Esophagus squamous epithelium (tissue), 5 donors: ENCODE measurements at places on chromosomes 7 and 10.

GRCh38 chr7:26363465-26363864, 71.8 kb downstream of the SNX10 start:
- no peak for DNase-seq

- DNase-seq, result no peak
These were observed 86.5 kb upstream of the GRB10 start for GRCh38 chr7:50869108-50869725.

GRCh38 chr7:93592588-93593266, 18.2 kb upstream of the CALCR start:
- no peak for DNase-seq

DNA sequence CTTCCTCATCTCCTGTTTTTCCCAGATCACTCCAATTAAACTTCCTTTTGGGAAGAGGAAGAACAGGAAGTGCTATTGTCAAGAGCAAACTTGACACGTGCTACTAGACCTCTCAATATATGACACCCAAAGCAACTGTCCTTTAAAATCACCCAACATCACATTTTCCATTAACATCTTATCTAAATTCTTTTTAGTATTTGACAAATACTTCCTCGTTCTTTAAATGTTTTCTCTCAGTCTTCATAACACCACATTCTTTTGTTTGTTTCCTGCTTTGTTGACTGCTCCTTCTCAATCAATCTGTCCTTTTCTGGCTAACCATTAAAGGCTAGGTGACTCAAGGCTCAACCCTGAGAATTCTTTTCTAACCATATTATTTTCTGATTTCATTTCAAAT, 7.1 kb upstream of the TFPI2 start:
- no peak for DNase-seq

- DNase-seq, result no peak
These were observed 1194.3 kb upstream of the CELF2 start for GRCh38 chr10:9823268-9823930.

GRCh38 chr7:95199779-95200558, 124.4 kb downstream of the PON1 start:
- no peak for DNase-seq

DNA sequence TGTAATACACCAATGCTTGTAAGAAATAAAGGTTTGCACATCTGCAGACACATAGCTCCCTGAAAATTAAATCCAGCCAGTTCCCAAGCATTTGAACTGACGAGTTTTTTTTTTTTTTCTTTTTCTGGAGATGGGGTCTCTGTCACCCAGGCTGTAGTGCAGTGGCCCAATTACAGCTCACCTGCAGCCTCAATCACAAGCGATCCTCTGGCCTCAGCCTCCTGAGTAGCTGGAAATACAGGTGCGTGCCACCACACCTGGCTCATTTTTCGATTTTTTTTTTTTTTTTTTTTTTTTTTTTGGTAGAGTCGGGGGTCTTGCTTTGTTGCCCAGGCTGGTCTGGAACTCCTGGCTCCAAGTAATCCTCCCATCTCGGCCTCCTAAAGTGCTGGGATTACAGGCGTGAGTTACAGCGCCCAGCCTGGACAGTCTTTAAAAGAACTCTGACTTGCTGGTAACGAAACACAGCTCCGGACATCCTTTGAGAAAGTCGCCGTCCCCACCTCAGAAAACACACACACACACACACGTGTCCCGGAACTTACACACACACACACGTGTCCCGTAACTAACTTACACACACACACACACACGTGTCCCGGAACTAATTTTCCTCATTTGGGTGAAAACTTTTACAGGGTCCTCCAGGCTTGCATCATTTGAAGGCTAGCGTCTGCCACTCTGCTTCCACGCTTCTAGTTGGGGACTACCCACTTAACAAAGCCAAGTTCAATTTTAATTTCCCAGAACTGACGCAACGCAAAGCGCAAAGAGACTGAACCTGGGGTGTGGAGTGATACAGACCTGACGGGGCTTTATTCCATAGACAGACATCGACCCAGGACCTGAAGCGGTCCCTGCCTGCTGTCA, 18.6 kb downstream of the OCM2 start:
- DNase-seq, result no peak

DNA sequence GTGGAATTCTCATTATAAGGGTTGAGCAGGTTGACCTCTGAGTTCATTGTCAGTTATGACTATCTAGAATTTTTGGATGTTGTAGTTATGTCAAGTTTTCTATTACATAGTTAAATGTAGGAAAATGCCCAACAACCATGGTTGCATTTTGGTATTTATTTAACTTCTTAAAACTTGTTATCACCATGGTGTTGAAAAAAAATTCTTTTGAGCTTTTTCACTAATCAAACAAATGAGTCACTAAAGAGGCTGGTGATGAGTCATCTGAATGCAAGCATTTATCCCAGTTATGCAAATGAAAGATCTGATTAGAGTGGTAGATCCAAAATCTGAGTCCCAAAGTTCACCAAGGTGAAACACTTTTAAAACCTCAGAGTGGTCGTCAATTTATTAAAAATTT, 624.7 kb upstream of the IGFBP3 start:
- DNase-seq, result no peak

- DNase-seq, result no peak
These were observed at the start of gene DLX5 for GRCh38 chr7:97024209-97025129. DLX5 (minus strand) TSS chr7:97024831; CDS start chr7:97024623, 208 bp downstream.

- no peak for DNase-seq
These were observed 231.2 kb downstream of the SNX13 start for GRCh38 chr7:17709127-17709526.

GRCh38 chr7:125573126-125573525, 643.5 kb upstream of the POT1 start:
- no peak for DNase-seq

DNA sequence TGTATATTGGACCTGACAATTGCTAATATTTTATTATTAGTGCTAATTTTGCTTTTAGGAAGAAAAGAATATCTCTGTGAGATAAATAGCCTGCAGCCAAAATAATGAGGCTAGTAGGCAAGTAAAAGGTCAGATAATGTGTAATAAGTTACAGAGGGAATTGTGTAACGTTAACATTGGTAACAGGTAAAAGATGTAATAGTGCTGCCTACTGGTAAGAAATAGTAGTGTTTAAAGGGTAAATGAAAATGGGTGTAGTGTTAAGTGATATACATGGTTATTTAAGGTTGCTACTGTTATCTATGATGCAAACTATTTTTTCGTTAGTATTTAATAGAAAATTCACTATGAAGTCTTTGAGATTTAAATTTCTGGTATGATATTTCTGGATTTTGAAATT, 9.2 kb upstream of the FOXP2 start:
- no peak for DNase-seq

- DNase-seq, result no peak
These were observed 453 bp downstream of the SFMBT2 start for GRCh38 chr10:7410301-7410861.

- no peak for DNase-seq
These were observed 194.0 kb upstream of the AHR start for GRCh38 chr7:17104419-17104818.

DNA sequence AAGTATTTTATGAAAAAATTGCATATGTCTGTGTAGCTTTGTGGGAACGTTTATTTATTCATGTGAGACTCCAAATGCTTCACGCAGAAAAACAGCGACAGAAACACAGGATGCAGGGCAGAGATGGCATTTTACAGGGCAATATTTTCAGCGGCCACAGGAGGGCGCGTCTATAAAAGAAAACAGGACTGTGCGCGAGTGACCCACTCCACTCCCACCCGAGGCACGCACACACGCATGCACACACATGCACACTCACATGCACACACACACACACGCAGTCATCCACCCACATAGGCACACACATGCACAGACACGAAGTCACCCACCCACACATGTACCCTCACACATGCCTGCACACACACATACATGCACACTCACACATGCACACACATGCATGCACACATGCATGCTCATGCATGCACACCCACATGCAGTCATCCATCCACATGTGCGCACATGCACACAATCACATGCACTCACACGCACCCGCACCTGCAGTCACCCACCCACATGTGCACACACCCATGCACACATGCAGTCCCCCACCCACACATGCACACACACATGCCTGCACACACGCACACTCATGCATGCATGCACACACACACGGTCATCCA, 96.3 kb downstream of the DNAJB6 start:
- DNase-seq, result no peak

- DNase-seq, result no peak
These were observed 116.5 kb upstream of the PRPS1L1 start for GRCh38 chr7:18144166-18144565.

- no peak for DNase-seq
These were observed 32.8 kb downstream of the TMEM130 start for GRCh38 chr7:98836811-98837629.

GRCh38 chr10:131043039-131043691, 268.4 kb downstream of the TCERG1L start:
- no peak for DNase-seq

- DNase-seq, result no peak
These were observed 23.1 kb upstream of the DRGX start for GRCh38 chr10:49419005-49419404.

GRCh38 chr7:1992554-1992953, 240.2 kb downstream of the MAD1L1 start:
- no peak for DNase-seq

- DNase-seq, result no peak
These were observed 68.2 kb upstream of the LRGUK start for GRCh38 chr7:134058980-134059379.

DNA sequence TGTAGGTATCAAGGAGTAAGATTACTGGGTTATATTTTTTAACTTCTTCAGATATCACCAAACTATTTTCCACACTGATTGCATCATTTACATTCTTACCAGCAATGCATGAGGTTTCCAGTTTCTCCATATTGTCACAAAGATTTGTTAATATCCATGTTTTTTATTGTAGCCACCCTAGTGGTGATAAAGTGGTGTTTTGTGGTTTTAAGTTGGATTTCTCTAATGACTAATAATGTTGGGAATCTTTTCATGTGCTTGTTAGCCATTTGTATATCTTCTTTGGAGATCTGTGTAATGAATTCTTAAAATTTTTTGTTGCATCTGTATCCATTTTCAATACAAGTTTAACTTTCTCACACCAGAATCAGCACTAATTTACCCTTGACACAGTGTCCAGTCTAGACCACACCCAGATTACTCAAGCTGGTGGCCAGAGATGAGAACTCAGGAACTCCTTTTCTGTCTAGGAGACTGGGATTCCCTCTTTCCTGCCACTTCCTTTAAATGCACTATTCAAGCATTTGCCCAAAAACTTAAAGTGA, 67.0 kb upstream of the PLXDC2 start:
- no peak for DNase-seq

DNA sequence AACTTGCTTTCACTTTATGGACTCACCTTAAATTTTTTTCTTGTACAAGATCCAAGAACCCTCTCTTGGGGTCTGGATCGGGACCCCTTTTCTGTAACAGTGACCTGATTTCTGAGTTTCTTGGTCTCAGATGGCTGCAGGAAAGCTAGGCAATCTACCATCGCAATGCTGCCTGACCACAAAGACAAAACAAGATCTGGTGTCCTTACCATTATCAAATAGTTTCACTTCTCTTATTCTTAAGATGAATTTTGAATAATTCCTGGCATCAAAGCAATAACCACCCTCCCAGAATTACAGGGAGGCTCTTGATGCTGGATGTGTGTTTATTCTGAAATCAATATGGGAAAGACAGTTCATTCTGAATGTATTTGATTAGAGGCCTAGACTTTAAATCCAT, 77.4 kb upstream of the FRMD4A start:
- no peak for DNase-seq

DNA sequence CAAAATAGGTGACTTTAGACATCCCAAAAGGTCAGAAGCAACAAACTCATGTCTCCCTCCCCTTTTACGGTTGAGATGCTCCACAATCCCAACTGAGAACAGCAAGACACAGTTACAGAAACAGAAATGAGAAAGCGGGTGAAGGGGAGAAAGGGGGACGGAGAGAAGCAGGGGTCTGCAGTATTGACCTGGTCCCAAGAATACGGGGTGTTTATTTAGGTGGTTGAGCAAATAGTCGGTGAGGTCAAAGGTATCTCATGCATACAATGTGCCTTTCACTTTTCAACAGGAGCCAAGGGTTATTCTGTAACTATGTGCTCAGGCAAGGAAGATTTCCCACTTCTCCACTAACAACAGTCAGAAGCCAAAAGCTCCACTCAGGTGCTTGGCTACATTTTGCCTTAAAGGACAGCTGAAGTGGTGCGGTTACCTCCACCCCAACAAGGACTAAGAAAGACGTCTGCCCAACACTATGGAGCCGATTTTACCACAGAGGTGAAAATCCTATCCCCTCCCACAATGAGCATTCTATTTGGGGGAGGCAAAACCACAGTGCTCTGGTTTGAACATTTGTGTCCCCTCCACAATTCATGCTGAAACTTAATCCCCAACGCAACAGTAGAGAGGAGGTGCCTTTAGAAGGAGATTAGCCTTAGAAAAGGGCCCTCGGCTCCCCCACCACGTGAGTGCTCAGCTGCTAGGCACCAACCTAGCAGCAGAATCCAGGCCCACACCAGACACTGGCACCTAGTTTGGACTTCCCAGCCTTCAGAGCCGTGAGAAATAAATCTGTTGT, 77.9 kb downstream of the PARD3 start:
- DNase-seq, result no peak

DNA sequence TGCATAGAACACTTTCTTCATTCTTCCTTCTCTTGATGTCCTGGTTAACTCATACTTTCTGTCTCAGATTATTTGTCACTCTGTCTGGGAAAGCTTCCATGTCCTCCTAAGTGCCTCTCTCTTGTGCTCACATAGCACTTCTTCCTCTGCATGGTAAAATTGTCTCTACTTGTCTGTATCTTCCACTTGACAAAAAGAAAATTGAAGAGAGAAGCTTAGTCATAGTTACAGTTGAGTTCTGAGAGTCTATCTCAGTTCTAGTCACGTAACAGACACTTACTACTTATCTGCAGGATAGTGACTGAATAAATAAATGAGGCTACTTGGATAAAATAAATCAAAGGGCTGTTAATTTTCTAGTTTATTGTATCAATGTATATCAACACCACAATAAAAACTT, 458.1 kb downstream of the HTR7 start:
- no peak for DNase-seq

DNA sequence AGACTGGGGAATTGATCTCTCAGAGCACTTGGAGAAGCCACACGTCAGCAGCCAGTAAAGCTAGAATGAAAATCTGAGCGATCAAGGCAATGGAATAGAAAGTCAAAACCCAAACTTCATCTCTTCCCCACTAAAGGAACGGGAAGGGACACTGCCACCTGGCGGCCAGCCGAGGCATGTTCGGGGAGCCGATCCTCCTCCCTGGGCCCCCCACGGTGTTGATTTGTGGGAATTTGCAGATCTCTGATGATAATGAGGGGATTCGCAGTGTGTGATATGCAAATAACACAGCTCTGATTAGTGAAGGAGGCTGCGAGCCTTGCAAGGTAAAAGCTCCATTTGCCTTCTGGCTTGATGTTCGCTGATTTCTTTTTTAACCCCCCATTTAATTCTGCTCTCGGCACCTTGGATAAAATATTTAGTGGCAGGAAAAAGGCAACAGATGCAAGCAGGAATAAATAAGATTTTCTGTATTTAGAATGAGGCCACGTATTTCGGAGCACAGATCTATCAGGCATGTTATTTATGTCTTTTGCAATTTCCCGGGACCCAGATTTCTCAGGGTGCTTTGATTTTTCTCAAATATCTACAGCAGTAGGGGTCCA, 258.6 kb downstream of the PAXIP1 start:
- no peak for DNase-seq

GRCh38 chr7:115005251-115005650, 83.4 kb downstream of the MDFIC start:
- no peak for DNase-seq
